ENCODE measurements at places on chromosomes 2 and 18. TPM values are rescaled to one million over a fixed set of nuclear protein-coding genes. Genes with fewer than 3 reads are reported as not detected.

Gene DAW1
- total RNA-seq: not detected

Gene SERPINB4
- total RNA-seq: not detected

DNA sequence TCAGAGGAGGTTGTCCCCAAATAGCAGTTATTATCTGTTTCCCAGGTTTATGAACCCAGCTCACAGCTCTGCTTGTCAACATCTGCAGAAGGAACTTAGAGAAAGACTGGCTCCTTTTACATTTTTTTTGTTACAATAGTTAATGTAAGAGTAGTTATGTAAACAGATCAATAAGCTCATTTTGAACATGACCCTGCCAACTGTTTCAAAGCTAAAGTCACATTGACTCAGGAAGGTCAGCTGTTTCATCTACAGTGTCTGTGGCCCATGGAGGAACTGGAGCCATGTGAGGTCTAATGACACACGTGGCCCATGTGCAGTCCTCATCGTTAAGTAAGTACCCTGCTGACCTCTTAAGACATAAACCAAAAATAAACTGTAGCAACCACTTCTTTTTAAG lies 97.1 kb downstream of the SH3RF3 start:
- no peak overlapping the region for H3K4me3 ChIP-seq
- H3K4me1 ChIP-seq: peaks cover 6% of the 10 kb centered on the region
- DNase-seq: no peak
- no peak overlapping the region for H3K27ac ChIP-seq

Gene CYRIA
- 15.3 TPM for total RNA-seq

DNA sequence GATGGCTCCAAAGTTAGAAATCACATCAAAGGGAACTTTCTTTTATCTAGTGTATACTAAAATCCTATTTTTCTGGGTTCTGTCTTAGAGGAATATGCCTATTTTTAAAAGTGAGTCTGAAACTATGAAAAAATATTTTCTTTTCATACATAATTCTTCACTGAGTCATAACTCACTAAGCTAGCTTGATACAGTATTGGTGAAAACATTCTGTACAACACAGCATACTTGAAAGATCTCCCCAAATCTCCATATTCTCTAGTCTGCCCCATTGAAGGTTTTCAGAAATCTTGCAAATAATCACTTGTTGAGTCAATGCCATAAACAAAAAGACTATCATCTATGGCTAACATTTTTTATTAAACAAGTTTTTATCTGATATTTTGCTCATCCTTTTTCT lies 44.5 kb downstream of the COL3A1 start:
- no peak overlapping the region for H3K27ac ChIP-seq
- no peaks in the 10 kb centered on the region for H3K27me3 ChIP-seq
- DNase-seq: no peak
- H3K4me1 ChIP-seq: peaks cover 12% of the 10 kb centered on the region

DNA sequence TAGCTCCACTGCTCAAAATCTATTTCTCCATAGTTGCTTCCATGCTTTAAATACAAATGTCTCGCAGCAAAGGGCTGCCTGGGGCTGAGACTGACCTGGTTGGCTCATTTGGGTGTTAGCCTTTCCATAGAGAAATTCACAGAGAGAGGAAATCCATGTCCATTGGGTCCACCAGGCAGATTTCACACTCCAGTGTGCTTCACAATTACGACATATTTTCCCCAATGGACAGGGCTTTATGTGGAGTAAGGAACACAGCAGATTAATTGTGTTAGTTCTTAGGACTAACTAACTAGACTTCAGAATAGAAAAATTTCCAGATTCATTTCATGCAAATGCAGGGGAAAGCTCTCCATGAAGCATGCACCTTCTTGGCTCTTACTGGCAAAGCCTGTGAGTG lies 180.7 kb downstream of the FBXO15 start:
- H3K4me1 ChIP-seq: no peaks in the 10 kb centered on the region
- H3K36me3 ChIP-seq: no peaks in the 10 kb centered on the region
- no peak overlapping the region for H3K27ac ChIP-seq

Gene HOXD12
- not detected for total RNA-seq

- H3K36me3 ChIP-seq: no peaks in the 10 kb centered on the region
- peak overlapping the region; percentile 50 for H3K27ac ChIP-seq
- no peak overlapping the region for H3K4me3 ChIP-seq
- DNase-seq: no peak
Observed at GRCh38 chr2:147636886-147637285, 207.9 kb upstream of the ACVR2A start.

- no peaks in the 10 kb centered on the region for H3K36me3 ChIP-seq
- peak overlapping the region; percentile 20 for H3K27ac ChIP-seq
- H3K27me3 ChIP-seq: no peaks in the 10 kb centered on the region
- H3K4me3 ChIP-seq: no peak overlapping the region
- H3K4me1 ChIP-seq: peaks cover 14% of the 10 kb centered on the region
Observed at GRCh38 chr18:63705401-63705800, 2.6 kb downstream of the SERPINB11 start.

DNA sequence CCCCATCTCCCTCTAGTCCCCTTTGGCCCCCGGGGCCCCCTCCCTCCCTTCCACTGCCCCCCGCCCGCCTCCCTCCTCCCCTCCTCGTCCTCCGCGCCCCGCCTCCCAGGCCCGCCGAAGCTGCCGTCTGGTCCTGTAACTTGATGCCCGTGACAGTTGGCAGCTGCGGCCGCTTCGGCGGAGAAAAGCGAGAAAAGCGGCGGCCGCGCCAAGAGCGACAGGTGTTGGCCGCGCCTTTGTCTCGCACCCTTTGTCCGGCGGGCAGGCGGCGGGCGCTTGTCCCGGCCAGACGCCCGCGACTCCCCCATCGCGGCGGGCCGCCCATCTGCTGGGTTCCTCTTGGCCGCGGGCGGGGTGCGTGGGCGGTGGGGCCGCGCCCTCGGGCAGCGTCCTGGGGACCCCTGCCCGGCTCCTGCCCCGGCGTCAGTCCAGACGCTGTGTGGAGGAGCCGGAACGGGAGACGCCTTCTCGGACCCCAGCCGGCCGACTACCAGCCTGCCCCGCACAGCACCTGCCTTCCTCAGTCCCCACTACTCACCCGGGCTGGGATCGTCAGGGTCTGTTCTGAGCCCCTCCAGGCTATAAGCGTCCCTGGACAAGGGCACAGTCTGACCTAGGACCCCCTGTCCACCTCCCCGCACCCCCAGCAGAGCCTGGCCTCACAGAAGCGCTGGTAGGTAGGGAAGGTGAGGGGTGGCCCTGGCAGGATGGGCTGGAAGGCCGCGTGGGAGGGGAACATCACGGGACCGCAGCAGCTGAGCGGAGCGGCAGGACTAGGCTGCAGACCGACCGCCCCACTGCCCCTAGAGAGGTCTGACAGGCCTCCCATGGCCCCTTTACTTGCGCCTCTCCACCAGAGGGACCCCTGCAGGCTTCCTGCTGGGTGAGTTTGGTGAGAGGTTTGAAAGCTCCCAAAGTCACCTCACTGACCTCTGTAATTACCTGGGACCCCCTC lies 1.2 kb upstream of the HES6 start:
- H3K27me3 ChIP-seq: no peaks in the 10 kb centered on the region
- peaks cover 48% of the 10 kb centered on the region for H3K4me1 ChIP-seq
- peak overlapping the region; percentile 10 for H3K4me3 ChIP-seq
- DNase-seq: peak; percentile 78
- no peaks in the 10 kb centered on the region for H3K36me3 ChIP-seq

Gene DPY30
- total RNA-seq: 102 TPM

GRCh38 chr2:22281033-22281432 lies 1103.9 kb upstream of the KLHL29 start:
- peak overlapping the region; percentile 9 for H3K27ac ChIP-seq
- no peaks in the 10 kb centered on the region for H3K36me3 ChIP-seq
- H3K27me3 ChIP-seq: no peaks in the 10 kb centered on the region
- H3K4me1 ChIP-seq: peaks cover 25% of the 10 kb centered on the region
- H3K4me3 ChIP-seq: no peak overlapping the region

- peaks cover 37% of the 10 kb centered on the region for H3K4me1 ChIP-seq
- DNase-seq: no peak
- no peaks in the 10 kb centered on the region for H3K36me3 ChIP-seq
- H3K4me3 ChIP-seq: no peak overlapping the region
- no peak overlapping the region for H3K27ac ChIP-seq
Observed at GRCh38 chr2:174328114-174328960, 6.4 kb upstream of the SP9 start.

GRCh38 chr18:21321711-21322110 lies 79.7 kb downstream of the GREB1L start:
- H3K4me1 ChIP-seq: no peaks in the 10 kb centered on the region
- no peaks in the 10 kb centered on the region for H3K36me3 ChIP-seq
- no peaks in the 10 kb centered on the region for H3K27me3 ChIP-seq
- no peak for DNase-seq
- no peak overlapping the region for H3K4me3 ChIP-seq

DNA sequence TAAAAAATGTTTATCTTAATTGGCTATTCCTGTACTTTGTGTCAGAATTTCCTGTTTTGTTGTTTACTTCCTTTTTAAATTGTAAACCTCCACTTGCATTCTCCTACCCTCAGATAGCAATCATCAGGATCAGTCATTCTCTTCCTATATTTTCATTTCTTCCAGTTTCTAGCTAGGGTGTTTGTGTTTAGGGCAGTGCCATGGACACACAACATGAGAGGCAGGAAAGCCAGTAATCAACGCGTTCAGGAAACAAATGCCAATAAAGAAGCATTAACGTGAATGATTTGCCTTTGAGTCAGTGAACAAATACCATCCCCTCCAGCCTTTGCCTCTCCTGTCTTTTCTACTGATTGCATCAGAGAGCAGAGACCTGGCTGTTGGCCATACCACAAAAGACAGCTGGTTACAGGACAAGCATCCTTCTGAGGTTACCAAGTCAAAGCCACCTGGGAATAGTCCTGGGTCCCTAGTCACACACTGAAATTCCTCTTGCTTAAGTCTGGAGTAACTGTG lies 56.7 kb upstream of the FHL2 start:
- no peaks in the 10 kb centered on the region for H3K4me1 ChIP-seq
- no peaks in the 10 kb centered on the region for H3K27me3 ChIP-seq
- no peak overlapping the region for H3K27ac ChIP-seq
- H3K4me3 ChIP-seq: no peak overlapping the region
- H3K36me3 ChIP-seq: no peaks in the 10 kb centered on the region

- no peak for DNase-seq
- peak overlapping the region; percentile 76 for H3K4me3 ChIP-seq
- H3K27ac ChIP-seq: peak overlapping the region; percentile 70
- H3K27me3 ChIP-seq: no peaks in the 10 kb centered on the region
- H3K4me1 ChIP-seq: peaks cover 15% of the 10 kb centered on the region
Observed at GRCh38 chr18:31683968-31684278, 458 bp downstream of the B4GALT6 start.

GRCh38 chr18:76913583-76913982 lies 91.2 kb downstream of the ZNF236 start:
- no peak overlapping the region for H3K27ac ChIP-seq
- no peaks in the 10 kb centered on the region for H3K4me1 ChIP-seq
- DNase-seq: no peak

DNA sequence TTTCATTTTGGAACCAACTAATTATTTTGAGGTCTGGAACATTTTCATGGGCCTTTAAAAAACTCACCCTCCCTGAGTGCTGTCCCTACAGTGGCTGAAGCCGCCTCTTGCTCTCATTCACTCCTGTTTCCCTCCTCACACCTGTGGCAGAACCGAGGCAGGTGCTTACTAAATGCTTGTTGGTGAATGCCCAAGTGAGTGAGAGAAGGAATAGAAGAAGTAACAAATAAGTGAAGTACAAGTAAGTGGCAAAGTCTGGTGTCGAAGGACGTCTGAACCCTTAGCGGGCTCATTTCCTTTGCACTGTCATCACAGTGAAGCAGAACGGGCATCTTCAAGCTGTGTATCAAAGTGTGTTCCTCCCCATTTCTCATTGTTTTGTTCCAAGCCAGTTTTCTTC lies 135.2 kb downstream of the RHBDD1 start:
- no peaks in the 10 kb centered on the region for H3K36me3 ChIP-seq
- H3K27ac ChIP-seq: no peak overlapping the region
- no peak for DNase-seq
- no peaks in the 10 kb centered on the region for H3K4me1 ChIP-seq

GRCh38 chr2:42905341-42906110 lies 113.1 kb upstream of the HAAO start:
- no peak overlapping the region for H3K4me3 ChIP-seq
- no peaks in the 10 kb centered on the region for H3K4me1 ChIP-seq
- no peaks in the 10 kb centered on the region for H3K27me3 ChIP-seq
- peak; percentile 75 for DNase-seq
- H3K36me3 ChIP-seq: no peaks in the 10 kb centered on the region

DNA sequence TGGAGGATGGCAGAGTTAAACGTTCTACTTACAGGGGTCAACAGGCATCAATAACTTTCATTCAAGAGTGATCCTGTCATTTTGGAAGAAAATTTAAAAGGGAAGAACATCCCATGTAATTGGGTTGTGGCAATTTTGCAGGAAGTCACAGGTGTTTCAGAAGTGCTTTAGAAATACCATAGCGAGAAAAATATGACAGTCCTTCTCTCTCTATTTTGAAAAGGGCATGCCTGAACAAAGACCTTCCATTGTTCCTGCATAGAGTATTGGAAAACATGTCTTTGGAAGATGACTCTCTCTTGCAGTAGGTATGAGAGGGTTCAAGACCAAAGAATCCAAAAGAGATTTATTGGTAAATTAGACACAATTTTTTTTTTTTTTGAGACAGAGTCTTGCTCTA lies 81.8 kb upstream of the SERTAD2 start:
- peaks cover 15% of the 10 kb centered on the region for H3K4me1 ChIP-seq
- no peak overlapping the region for H3K4me3 ChIP-seq
- no peaks in the 10 kb centered on the region for H3K27me3 ChIP-seq
- no peak overlapping the region for H3K27ac ChIP-seq

GRCh38 chr18:73981796-73982195 lies 165.8 kb downstream of the FBXO15 start:
- no peaks in the 10 kb centered on the region for H3K4me1 ChIP-seq
- DNase-seq: no peak
- H3K4me3 ChIP-seq: no peak overlapping the region
- no peaks in the 10 kb centered on the region for H3K36me3 ChIP-seq

GRCh38 chr2:46146866-46147502 lies 150.2 kb upstream of the EPAS1 start:
- no peaks in the 10 kb centered on the region for H3K4me1 ChIP-seq
- no peak overlapping the region for H3K27ac ChIP-seq
- DNase-seq: peak; percentile 2
- no peak overlapping the region for H3K4me3 ChIP-seq

Gene GCG
- not detected for total RNA-seq

Measured in sigmoid colon (tissue), 7 donors.